T-helper 1 cell (primary cell): ENCODE measurements at places on chromosomes 2 and 18.

DNA sequence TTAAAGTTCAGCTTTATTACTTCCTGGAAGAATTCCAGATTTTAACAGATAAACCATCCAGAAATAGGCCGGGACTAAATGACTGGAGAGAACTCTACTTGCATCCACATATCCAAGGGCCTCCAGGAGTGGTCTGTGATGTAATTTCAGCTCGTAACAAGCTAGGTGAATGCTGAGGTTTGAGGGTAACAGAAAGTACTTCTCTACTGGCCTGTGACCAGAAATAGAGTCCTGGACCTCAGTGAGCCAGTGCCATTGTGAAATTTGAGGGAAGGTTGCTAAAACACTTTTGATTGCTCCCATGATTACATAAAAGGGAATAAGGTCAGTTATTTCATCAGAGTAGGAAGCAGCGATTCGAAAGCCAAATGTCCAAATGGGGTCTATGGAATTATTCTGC, 158.1 kb downstream of the DOCK10 start:
- no peak for DNase-seq

- no peak for DNase-seq
Measured at GRCh38 chr2:51165534-51166260, 133.8 kb upstream of the NRXN1 start.

DNA sequence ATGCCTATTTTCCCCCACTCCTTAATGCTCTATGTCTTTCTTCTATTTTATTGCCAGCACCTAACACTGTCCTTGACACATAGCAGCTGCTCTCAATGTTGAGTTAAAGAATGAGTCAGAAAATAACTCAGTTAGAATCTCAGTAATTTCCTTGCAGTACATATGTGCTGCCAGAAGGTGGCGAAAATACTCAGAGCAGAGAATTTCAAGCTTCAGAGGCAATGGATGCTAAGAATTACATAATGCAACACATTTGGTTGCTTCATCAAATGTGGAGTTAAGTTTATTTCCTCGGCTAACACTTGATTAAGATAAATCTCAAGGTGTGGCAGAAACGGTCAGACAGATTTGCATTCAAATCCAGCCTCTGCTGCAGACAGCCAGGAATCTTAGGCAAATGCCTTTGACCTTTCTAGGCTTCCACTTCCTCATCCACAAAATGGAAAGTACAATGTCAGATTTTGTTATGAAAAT, 105.6 kb downstream of the VSNL1 start:
- no peak for DNase-seq

- no peak for DNase-seq
Measured at GRCh38 chr2:132538331-132538855, 121.8 kb downstream of the GPR39 start.

DNA sequence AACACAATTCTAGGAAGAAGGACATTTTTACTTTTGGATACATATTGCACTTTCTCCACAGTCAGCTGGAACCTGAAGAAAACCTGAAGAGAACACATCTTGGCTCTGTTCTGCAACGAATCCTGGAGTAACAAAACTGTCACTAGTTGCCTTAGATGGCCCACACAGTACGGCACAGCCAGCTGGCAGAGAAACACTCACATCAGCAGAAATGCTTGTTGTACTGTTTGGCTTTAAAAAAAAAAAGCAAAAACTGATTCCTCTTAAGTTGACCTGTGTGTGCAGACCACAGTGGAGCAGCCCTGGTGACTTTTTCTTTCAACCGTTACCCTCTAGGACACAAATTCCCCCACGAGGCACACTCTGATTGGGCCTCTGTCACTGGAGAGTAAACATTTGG, 152.3 kb upstream of the TWIST2 start:
- DNase-seq = no peak

DNA sequence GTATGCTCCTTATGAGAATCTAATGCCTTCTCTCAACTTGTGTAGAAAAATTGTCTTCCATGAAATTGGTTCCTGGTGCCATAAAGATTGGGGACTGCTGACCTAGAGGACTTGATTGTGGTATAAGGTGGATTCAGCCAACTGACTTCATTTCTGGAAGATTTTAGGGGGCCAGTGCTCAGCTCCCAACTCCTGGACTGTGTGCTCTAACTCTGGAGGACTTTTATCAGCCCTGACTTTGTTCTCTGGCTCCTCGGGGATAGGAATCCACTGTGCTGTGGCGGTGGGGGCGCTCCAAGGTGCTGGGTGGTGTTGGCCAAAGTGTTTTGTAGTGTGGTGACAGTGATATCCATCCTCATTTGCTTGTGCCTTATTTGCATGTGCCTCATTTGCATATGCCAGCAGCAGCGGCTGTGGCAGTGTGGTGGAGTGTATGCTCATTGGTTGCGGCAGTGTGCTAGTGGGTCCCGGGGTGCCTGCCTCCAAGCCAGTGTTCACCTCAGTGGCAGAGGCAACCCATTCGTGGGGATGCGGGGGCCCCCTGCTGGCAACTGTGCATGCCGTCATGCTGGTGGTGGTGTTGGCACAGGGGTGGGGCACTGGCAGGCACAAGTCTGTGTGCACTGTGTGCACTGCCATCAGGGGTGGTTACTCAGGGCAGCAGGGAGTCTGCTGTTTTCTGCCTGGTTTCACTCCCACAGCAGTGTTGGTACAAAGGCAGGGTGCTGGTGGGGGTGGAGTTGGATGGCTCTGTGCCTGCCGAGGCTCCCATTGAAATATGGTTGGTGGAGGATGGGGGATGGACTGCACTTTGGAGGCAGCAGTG, 19.6 kb downstream of the EHBP1 start:
- no peak for DNase-seq

DNA sequence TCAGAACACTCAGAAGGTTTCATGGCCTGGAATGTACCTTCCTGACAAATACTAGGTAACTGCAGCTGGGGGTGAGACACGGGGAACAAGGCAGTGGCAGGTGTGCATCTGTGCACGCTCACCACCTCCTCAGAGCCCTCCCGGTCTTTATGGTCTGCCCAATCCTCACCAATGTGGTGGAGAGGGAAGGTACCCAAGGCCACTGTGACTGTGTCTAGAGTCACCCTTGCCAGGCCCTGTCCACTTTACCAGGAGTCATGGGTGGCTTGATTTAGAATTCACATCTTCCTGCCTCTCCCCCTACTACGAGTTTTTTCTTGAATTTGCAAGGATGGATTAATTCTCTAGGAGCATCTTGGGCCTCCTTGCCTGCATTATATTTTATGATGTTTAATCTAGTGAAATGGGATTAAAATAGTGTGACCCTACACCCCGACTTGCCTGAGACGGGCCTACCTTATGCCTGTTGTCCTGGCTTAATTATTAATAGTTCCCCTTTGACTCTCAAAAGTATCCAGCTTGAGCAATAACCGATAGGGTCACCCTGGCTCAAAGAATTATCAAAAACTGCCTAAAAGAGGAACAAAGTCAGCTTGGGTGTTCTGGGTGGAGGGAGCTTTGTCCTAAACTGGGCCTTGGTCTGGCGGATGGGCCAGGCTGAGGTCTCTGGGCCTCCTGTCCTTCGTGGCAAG, 56.5 kb downstream of the ACAA2 start:
- DNase-seq = no peak

- no peak for DNase-seq
Measured at GRCh38 chr18:33744032-33744697, 166.1 kb downstream of the ASXL3 start.

GRCh38 chr2:184890311-184890710, 292.0 kb downstream of the ZNF804A start:
- DNase-seq = no peak

DNA sequence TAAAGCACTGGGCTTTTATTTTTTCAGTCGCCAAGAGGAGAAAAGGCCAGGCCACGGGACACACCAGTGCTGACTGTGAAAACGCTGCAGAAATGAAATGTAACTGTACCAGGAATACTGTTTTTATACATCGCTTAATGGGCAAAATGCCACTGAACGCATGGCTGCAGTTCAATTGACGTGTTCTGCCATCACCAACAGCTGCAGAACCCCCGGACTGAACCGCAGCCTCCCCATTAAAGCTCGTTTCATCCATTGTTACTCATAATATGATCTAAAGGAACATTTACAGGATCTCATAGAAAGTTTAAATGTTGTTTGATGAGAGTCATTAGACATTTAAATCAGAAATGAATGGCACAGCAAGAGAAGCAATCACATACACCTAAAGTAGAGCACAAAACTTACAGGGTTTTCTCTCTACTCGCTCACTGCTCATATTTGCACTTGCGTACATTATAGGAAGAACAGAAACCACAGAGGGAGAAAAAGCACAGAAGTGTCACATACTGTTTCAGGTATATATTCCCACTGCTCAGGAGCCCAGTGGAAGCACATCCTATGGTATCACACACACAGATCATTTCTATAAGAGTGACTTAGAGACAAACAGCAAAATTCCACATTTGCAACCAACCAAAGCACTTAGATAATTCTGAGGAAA, 35.3 kb downstream of the TCF4 start:
- DNase-seq = no peak

DNA sequence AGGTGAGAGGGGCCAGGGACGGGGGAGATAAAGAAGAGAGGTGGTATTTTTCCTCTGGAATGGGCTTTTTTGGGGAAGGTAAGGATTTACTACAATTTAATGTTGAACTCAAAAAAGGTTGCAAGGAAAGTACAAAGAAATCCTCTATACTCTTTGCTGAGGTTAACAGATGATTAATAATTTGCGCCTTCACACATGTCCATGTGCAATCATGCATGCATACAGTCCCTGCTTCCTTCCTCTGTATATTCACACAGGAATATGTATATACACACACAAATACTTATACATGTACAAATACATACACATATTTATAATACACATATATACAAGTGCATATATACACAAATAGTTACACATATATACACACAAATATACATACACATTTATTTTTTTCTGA, 193.4 kb downstream of the NBAS start:
- DNase-seq = no peak

DNA sequence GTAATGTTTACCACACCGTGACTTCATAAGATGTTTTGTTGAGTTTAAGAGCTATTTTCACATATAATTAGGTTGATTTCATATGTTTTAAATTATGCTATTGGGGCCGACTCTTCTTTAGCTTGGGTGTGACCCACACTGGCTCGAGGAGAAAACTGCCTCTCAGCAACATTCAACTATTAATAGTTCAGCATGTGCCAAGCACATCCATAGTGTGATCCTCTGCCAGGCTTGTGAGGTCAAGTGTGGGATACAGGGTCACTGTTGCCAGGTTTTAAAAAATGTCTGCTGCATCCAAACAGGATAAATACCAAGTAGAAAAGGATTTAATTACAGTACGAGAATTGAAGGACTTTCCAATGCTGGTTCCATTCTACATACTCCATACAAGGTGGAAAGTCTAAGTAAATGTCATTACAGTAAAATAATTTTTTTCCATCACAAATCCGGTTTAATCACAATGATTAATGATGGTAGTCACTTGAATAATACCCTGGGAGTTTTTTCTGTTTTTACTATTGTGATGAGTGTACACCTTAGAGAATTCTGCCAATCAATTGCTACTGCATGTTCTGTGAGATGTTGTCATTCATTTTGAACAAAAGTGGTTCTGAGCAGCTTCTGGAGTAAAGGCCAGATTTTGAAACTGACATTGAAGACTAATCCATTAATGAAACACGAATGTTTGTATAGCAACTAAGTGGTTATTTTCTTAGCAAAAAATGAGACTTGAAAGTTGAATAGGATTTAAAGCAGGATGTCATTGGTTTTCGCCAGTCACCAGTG, 84.5 kb downstream of the ABI2 start:
- DNase-seq = no peak

DNA sequence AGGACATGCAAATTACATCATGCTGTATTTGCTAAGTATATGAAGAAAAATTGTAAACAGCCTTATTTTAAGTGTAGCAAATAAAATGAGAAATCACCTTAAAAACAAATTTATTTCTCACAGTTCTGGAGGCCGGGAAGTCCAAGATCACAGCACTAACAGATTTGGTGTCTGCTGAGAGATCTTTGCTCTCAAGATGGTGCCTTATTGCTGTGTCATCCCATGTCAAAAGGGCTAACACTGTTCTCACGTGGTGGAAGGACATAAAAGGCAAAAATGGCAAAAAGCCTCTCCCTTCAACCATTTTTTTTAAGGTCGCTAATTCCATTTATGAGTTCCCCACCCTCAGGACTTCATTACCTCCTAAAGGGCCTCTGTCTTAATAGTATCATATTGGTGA, 12.1 kb downstream of the XRCC5 start:
- DNase-seq = no peak
